GM03348 (cell line): ENCODE measurements at places on chromosomes 1 and 21.

DNA sequence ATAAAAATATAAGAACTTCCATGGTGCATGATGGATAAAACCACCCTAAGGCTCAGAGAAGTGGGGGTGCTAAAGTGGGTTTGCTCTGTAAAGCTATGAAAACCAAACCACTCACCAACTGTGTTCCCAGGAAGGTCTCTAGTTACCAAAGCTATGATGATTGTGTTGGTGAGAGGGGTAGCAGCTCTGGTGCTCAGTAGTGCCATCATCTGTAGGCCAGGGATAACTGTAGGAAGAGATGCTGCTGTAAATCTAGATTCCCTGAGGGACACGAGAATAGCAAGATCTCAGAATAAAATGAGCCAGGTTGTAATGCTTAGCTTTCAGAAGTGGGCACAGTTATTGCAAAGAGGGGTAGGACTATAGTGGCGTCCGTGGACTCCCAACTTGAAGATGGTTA lies 124.5 kb downstream of the GREM2 start:
- DNase-seq, result no peak

DNA sequence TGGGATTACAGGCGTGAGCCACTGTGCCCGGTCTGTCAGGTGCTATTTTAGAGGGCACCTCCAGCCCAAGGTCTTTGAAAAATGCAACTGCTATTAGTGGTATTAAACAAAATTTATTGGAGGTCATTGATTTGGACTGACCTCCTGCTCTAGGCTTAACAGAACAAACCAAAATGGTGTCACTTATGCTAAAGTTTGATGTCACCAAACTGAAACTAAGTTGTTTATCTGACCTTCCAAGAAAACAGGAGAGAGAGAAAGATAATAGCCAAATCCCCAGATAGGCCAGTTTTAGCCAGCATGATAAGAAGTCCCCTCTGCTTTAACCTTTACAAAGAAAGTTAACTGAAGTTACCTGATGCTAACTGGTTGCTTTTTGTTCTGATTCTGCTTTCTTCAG lies 8.1 kb upstream of the INAVA start:
- DNase-seq, result no peak

DNA sequence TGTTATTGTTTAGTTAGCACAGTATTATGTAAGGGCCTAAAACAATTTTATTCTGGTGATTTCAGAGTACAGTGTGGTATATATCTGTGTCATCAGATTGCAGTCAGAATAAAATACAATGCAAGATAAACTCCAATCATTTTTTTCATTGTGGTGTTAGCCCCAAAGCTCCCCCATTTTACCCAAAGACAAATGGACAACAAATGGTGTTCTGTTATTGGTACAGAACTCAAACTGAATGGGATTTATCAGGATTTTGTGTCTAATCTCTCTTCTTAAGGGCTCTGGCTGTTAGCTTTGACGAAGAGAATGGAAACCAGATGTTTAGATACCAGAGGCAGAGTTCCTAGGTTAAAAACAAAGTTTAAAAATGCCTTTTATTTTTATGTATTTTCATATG lies 163.1 kb upstream of the USP25 start:
- DNase-seq, result no peak

- peak; percentile 13 for DNase-seq
Observed at GRCh38 chr1:197614916-197615692, 160.2 kb downstream of the DENND1B start.

DNA sequence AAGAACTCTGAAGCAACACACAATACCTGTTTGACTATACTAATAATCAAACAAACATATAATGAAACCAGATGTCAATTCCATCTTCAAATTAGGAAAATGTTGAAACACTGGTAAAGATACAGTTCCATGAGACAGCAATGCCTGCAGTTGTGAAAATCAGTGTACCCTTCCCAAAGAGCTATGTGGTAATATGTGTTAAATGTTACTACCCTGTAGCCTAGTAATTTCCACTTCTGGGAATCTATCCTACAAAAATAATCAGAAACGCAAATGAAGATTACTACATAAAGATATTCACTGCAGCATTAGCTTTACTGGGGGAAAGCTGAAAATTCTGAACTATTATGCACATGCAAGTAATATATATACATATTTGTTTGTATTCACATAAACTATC lies 16.9 kb downstream of the GLIS1 start:
- DNase-seq, result no peak
